ENCODE measurements at places on chromosomes 5 and 9.
A peak's percentile ranks its signal among the peaks of the same experiment; 100 is the strongest.

DNA sequence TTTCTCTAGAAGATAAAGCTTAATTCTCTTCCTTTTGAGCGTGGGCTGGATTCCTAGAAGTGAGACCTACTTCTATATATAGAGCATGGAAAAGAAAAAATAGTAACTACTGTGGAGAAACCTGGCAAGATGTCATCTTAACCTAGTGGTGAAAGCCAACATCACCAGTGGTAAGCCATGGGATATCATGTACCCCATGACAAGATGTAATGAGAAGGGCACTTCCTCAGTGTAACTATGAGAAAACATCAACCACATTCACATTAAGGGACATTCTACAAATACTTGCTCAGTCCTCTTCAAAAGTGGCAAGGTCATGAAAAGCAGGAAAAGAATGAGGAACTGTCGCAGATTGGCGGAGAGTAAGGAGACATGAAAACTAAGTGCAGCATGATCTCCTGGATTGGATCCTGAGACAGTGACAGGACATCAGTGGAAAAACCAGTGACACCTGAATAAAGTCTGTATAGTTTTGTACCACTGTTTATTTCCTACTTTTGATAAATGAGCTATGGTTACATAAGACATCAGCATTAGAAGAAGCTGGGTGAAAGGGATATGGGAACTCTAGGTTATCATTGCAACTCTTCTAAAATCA lies 65.4 kb downstream of the PRRC1 start:
- DNase-seq = no peak

- no peak for DNase-seq
Observed at GRCh38 chr5:660491-661030, 32.6 kb downstream of the TPPP start.

- peak; percentile 33 for DNase-seq
Observed at GRCh38 chr5:137737349-137738131, 1.7 kb upstream of the KLHL3 start.

GRCh38 chr5:34460496-34460895 lies 195.6 kb upstream of the RAI14 start:
- DNase-seq = no peak

- DNase-seq = peak; percentile 19
Observed at GRCh38 chr9:128276574-128277270, 646 bp downstream of the SWI5 start.

Data from CD8-positive, alpha-beta T cell (primary cell).